Activated T-helper 9 cell treated with anti-CD3 and anti-CD28 coated beads, Interleukin-2, amount 50 U/mL, for 16 hours (primary cell): ENCODE measurements at places on chromosomes 1 and 21.

- DNase-seq = no peak
Measured at GRCh38 chr1:35574125-35574654, 1.1 kb downstream of the TFAP2E start.

GRCh38 chr1:173058556-173058955 lies 7.8 kb upstream of the TNFSF18 start:
- no peak for DNase-seq

DNA sequence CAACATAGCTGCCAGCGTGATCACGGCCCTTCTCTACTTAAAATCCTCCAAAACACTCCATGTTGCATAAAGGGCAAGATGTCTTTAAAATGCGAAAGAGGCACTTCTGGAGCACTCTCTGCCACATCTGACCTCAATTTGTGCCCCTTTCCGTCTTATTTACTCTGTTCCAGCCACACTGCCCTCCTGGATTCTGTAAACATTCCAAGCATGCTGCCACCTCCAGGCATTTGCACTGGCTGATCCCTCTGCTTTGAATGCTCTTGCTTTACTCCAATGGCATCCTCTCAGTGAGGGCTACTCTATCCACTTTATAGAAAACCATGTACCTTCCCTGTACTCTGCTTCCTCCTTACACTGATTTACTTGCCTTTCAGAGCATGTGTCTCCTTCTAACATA lies 5.3 kb upstream of the RGS7 start:
- no peak for DNase-seq

- no peak for DNase-seq
Measured at GRCh38 chr1:85894651-85895050, 186.4 kb upstream of the ZNHIT6 start.

DNA sequence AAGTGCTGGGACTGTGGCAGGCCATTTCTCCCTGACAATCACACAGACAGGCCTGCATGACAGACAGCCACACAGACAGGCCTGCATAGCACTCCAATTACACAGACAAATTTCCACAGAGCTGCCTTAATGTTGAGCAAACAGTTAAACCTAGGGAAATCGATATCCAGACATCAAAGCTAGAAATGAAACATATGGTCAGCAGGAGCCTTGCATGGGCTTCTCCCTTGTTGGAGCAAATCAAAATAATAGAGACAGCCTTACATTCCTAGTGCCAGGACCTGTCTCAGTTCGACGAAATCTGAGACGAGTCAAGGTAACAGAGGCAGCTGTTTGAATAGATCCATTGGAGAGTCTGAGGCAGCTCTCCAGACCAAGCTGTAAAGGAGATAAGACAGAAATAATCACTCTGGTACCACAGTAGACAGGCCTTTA lies 42.4 kb downstream of the OLFML3 start:
- DNase-seq = no peak
